Pons (tissue), 1 donor: ENCODE measurements at places on chromosomes 2 and 18.

- DNase-seq, result no peak
Observed at GRCh38 chr2:168138374-168138773, 109.0 kb downstream of the STK39 start.

DNA sequence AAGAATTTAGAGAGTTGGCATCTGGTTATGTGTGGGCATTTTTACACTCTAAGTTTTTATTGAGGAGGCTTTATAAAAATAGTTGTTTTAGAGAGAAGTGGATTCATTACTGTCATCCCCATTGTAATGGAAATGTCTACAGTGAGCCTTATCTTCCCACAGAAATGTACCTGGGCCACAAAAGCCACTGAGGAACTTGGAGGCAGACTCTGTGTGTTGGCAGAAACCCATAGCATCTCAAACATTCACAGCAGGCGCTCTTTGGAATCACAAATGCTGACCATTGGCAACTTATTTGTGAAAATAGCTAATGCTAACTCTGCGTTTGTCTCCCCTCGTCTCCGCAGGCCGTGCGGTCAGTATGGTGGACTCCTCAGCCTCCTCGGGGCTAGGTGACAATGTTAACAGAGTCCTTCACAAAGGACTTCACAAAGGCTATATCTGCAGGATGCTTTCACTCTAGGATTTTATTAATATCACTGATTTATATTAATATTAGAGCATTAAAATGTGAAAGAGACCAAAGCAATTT is 689.1 kb upstream of the POU3F3 start:
- DNase-seq, result no peak

DNA sequence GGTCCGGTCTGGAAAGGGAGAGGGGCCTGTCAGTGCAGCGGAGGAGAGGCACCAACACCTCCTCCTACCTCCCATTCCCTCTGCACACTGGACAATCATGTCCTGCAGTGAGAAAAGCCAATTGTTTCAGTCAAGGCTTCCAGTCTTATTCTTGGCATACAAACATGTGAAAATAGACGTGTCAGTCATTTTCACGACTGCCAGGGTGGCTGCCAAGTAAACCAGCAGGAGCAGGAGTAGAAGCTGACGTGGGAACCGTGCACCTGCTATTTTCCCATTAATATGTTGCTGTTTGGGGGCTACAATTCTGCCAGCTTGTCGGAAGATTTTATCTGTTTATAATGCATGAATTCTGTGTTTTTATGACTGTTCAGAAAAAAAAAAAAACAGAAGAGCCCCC is 202.3 kb downstream of the SPP2 start:
- DNase-seq, result no peak

GRCh38 chr2:13003500-13003899 is 286.8 kb downstream of the TRIB2 start:
- no peak for DNase-seq

GRCh38 chr2:216354306-216354705 is 18.0 kb downstream of the MARCHF4 start:
- no peak for DNase-seq
